ENCODE measurements at places on chromosomes 4 and X. TPM values are rescaled to one million over a fixed set of nuclear protein-coding genes. Genes with fewer than 3 reads are reported as not detected.

Gene L1CAM
- 0.13 TPM for total RNA-seq

Gene ITGB1BP2
- total RNA-seq = 0.64 TPM

Gene TCEAL7
- total RNA-seq = 0.26 TPM

- no peak for DNase-seq
Observed at GRCh38 chrX:114924423-114924822, 93.0 kb downstream of the IL13RA2 start.

DNA sequence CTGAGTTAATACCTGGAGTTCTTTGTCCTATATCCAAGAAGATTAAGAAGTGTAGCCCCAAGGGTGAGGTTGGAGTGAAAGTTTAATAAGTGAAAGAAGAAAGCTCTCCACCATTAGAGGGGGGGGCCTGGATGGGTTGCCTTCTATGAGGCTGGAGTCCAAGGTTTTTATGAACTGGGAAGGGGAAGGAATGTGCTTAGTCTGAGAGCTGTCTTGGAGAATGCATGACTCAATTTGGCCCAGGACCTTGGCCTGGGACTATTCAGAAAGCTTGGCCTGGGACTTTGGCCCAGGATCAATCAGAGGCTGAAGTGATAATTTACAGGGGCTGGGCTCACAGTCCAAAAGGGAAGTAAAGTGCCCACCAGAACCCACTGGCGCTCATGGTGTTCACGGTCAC lies 1049.0 kb upstream of the GRIA3 start:
- no peak for DNase-seq

GRCh38 chrX:104987063-104987462 lies 233.4 kb downstream of the TEX13A start:
- DNase-seq = peak; percentile 19

- DNase-seq = peak; percentile 70
Observed at GRCh38 chrX:106894392-106894909, 8.7 kb downstream of the RIPPLY1 start.

DNA sequence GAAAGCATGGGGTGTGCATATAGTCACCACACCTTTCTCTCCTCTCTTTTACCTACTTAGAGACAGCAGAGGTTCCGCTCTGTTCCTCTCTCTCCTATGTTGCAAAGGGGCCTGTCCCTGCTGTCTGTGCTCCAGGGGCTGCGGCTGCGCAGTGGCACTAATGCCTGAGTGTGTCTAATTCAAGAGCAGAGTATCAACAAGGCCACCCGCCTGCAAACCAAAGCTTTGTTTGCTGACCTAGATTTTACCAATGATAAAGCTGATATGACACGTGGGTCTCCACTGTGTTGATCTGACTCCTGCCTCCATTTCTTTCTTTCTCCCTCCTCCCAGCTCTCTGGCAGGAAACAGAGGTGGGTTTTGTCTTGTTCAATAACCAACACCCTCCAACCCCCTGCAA lies 74.9 kb downstream of the NSG1 start:
- no peak for DNase-seq

GRCh38 chr4:69321153-69321729 lies 41.0 kb downstream of the UGT2B28 start:
- no peak for DNase-seq

GRCh38 chr4:169063441-169063840 lies 53.4 kb upstream of the CBR4 start:
- DNase-seq = no peak

- DNase-seq = no peak
Observed at GRCh38 chr4:7021355-7021754, 21.8 kb upstream of the TADA2B start.

DNA sequence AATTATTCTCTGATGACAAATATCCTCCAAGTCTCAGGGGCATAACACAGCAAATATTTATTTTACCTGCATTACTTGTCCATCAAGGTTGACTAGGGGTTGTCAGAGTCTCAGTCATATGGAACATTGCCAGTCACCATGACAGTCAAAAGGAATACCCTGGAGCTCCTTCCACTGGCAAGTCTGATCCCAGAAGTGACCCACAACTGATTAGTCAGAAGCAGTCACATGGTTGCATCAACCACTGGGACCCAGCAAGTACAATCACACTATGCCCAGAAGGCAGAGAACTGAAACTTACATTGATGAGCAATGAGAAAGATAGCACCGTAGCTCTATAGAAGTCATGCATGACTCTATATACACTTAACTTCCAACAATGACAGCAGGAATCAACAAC lies 41.9 kb upstream of the SOD3 start:
- DNase-seq = no peak
